LoVo (cell line): ENCODE measurements at places on chromosomes 3 and 15.

DNA sequence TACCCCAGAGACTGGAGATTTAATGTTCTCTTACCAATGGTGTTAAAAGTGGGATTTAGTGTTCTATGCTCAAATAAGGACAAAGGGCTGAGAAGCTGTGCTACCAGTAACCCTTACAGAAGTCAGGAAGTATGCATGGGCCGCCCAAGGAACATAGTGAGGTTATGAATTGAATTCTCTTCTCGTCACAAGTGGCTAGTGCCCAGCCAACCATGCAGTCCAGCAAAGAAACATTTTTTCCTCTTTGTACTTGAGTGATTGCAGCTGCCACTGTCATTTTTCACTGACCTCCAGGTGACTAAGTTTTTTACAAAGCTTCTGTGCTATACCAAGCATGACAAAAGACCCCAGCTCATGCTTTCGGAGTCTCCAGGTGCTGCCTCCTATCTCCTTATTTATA, 110.6 kb upstream of the DCBLD2 start:
- no peak for DNase-seq

- DNase-seq: no peak
These were observed 16.2 kb downstream of the ZNF609 start for GRCh38 chr15:64476550-64476949.

GRCh38 chr3:166123576-166123975, 286.4 kb upstream of the BCHE start:
- DNase-seq: no peak

DNA sequence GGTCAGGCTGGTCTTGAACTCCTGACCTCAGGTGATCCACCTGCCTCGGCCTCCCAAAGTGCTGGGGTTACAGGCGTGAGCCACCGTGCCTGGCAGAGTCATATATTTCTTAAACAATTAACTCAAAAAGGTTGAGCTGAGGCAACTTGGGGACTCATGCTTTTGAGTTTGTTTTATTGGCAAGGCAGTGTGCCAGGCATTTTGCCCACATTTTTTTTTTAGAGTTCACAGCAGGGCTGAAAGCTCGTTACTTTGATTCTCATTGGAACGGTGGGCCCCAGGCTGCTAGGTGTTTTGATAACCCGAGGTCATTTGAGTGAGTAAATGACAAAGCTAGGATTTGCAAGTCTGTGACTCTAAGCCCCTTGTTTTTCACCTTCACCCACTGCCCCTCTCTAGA, 76.2 kb downstream of the CCK start:
- DNase-seq: no peak
